ENCODE measurements at places on chromosomes 1 and 21. TPM values are rescaled to one million over a fixed set of nuclear protein-coding genes. Genes with fewer than 3 reads are reported as not detected.

Gene PLPPR4
- total RNA-seq: 1.7 TPM

Gene TNFRSF1B
- total RNA-seq: 95.6 TPM

Gene ISG20L2
- total RNA-seq: 24.4 TPM

Gene PTCH2
- 0.93 TPM for total RNA-seq

Gene LEPR
- total RNA-seq: 49.5 TPM

Gene DCLRE1B
- total RNA-seq: 5.8 TPM

Gene BCAN
- total RNA-seq: 0.16 TPM

Gene PYHIN1
- 1.4 TPM for total RNA-seq

Gene MYCL
- total RNA-seq: 0.32 TPM

Gene KIRREL1
- 99.8 TPM for total RNA-seq

Gene GJB3
- total RNA-seq: not detected

Gene TINAGL1
- 154 TPM for total RNA-seq

Gene C1QC
- 491 TPM for total RNA-seq

Gene RNU1-3
- 6,165 TPM for total RNA-seq

Gene GPR153
- total RNA-seq: 32.3 TPM

Gene TCHHL1
- total RNA-seq: 0.42 TPM

Gene LCE3D
- not detected for total RNA-seq

Gene VANGL2
- total RNA-seq: 1.7 TPM

DNA sequence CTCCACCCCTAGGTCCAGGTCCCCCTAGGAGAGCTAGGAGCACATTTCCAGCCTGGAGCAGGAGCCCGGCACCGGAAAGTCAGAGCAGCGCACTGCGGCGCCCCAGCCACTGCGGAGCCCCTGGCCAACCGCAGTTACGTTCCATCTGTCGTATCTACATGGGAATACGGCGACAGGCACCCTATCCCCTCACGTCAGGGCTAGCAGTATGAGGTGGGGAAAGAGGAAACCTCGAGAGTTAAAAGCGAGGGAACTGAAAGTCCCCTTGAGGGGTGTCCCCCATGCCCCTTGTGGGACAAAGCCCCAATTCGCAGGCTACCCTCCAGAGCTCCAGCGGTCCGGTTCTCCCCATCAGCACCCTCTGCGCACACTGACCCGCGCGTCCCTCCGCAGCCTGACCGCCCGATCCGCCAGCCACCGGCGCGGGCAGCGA, 995 bp downstream of the COLGALT2 start:
- DNase-seq: no peak

GRCh38 chr1:87642581-87643221, 314.0 kb downstream of the LMO4 start:
- DNase-seq: no peak

GRCh38 chr1:48943393-48943792, 166.7 kb upstream of the BEND5 start:
- no peak for DNase-seq

- no peak for DNase-seq
Measured at GRCh38 chr1:53982034-53982762, 35.8 kb downstream of the LDLRAD1 start.

GRCh38 chr1:10900691-10901090, 104.2 kb upstream of the CASZ1 start:
- DNase-seq: no peak

GRCh38 chr1:113178106-113178505, 105.1 kb downstream of the LRIG2 start:
- no peak for DNase-seq

DNA sequence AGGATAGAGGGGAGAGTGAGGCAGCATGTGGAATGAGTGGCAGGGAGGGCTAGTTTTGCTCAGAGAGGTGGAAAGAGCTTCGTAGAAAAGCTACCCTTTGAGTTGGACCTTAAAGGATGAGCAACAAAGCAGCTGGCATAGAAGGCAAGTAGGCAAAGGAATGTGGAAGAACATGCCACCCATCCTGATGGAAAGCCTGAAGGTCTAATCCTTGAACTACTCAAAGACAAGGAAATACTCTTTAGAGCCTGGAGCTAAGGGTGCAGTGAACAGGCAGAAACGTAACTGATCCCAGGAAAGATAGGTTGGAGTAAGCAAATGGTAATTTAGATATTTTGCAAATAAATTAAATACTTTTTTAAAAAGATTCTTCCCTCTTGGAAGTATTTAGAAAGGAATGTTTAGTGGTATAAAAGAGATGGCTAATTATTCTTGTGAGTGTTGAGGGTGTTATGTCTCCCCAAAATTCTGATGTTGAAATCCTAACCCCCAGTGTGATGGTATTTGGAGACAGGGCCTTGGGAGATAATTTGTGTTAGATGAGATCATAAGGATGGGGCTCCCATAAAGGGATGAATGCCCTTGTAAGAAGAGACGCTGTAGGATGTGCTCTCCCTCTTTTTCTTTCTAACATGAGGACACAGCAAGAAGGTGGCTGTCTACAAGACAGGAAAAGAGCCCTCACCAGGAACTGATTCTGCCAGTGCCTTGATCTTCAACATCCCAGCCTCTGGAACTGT, 308.1 kb upstream of the RUNX1 start:
- DNase-seq: no peak

DNA sequence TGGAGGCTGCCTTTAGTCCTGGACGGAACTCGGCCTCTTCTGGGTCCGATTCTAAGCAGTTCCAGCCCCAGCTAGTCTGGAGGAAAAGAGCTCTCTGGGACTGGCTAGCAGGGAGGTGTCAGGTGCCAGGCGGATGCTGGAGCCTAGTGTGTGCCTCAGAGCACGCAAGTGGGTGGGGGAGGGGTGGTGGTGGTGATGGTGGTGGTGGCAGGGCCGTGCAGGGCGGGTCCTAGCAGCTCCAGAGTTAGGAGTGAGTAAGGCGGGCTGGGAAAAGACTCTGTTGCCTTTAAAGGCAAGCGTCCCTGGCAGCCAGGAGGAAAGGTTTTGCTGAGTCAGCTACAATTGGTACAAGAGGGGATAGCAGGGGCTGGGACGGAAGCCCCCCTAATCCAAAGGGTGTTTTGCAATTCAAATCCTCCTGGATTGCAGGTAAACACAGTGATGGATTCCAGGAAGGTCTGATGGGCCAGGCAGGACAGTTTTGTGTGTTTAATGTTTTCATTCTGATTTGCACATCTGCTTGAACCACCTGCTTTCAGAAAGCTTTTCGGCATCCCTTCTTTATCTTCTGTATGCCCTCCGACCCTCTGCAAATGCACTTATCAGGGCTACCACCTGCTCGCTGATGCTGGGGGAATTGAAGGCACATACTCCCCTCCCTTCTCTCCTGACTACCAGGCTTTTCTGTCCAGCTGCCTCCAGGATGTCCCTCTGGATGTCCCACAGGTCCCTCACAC, 4.1 kb upstream of the SLC2A1 start:
- DNase-seq: no peak

- DNase-seq: no peak
Measured at GRCh38 chr1:184379111-184379752, 7.6 kb upstream of the C1orf21 start.

- no peak for DNase-seq
Measured at GRCh38 chr1:185663332-185663731, 70.9 kb upstream of the HMCN1 start.

DNA sequence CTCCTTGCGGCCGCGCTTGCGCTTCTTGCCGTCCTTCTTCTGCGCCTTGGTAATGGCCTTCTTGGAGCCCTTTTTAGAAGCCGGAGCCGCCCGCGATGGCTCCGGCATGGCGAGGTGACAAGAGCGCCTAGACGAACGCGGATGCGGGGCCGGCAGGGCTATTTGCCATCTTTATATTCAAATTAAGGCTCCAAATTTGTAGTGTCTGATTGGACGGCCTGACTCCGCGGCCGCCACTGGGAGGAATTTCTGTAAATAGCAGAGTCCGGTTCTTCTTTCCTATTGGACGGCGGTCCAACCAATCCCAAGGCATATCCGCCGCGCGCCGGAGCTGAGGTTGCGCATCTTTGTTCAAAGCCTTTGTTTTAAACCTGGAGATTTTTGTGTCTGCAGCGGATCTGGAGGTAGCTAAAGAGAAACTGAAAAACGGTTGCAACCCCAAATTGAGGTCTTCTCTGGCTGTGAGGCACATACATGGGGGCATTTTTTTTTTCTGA, 22.6 kb upstream of the RNF187 start:
- no peak for DNase-seq

DNA sequence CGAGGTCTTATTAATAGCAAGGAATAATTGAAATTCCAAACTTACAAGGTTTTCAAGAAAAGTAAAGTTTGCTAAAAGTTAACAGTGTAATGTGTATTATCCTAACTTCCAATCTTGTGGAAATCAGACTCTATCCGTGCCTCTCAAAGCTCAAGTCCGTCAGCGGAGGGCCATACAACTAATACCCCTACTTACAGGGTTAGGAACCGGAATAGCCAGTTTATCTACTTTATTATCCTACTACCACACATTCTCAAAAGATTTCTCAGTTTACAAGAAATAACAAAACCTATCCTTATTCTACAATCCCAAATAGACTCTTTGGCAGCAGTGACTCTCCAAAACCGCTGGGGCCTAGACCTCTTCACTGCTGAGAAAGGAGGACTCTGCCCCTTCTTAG, 457.8 kb downstream of the PTPRC start:
- no peak for DNase-seq

GRCh38 chr1:45329445-45329844, 2.8 kb downstream of the HPDL start:
- DNase-seq: peak; percentile 35

DNA sequence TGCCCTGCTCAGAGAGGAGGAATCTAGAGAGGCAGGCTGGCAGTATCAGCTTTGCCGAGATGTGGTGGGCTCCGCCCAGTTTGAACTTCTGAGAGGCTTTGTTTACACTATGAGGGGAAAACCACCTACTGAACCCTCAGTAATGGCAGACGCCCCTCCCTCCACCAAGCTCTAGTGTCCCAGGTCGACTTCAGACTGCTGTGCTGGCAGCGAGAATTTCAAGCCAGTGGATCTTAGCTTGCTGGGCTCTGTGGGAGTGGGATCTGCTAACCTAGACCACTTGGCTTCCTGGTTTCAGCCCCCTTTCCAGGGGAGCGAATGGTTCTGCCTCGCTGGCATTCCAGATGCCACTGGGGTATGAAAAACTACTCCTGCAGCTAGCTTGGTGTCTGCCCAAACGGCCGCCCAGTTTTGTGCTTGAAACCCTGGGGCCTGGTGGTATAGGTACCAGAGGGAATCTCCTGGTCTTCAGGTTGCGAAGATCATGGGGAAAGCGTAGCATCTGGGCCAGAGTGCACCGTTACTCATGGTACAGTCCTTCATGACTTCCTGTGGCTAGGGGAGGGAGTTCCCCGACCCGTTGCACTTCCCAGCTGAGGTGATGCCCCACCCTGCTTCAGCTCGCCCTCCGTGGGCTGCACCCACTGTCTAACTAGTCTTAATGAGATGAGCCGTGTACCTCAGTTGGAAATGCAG, 43.6 kb downstream of the C21orf91 start:
- no peak for DNase-seq

GRCh38 chr1:89060091-89060490, 4.9 kb downstream of the GBP1 start:
- no peak for DNase-seq

DNA sequence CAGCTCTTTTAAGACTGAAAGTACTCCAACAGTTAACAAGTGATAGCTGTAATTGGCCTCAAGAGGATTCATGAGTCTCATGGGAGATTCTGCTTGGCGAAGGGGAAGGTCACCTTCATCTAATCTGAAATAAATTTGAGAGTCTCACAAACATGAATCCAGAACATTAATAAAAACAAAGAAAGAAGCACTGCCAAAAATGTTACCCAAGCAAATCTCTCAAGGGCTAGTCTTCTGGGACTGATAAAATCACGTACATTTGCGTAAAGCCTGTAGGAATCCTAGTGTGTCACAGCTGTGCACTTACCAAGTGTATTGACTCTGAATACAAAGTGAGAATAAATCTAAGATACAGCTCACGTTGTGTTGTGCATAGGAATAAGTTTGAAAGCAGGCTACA, 21.2 kb upstream of the NUF2 start:
- DNase-seq: no peak

DNA sequence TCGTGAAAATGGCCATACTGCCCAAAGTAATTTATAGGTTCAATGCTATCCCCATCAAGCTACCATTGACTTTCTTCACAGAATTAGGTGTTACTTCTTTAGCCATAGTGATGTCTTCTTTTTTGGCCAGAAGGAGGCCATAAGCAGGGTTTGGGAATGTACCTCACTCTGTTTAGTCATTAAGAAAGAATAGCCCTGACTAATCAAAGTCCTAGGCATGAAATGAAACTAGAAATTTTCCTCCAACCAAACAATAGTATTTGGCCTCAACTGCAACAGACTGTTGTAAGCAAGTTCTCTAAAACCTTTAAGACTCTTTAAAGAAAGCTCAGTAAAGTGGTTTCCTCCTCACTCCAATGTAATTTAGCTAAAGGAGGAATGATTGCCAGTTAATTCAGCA, 163.9 kb downstream of the AKT3 start:
- no peak for DNase-seq

GRCh38 chr1:32178380-32179192, 889 bp upstream of the TXLNA start:
- no peak for DNase-seq

GRCh38 chr1:222953585-222953984, 138.7 kb downstream of the DISP1 start:
- no peak for DNase-seq

GRCh38 chr1:232422098-232422497, 207.8 kb downstream of the SIPA1L2 start:
- no peak for DNase-seq

DNA sequence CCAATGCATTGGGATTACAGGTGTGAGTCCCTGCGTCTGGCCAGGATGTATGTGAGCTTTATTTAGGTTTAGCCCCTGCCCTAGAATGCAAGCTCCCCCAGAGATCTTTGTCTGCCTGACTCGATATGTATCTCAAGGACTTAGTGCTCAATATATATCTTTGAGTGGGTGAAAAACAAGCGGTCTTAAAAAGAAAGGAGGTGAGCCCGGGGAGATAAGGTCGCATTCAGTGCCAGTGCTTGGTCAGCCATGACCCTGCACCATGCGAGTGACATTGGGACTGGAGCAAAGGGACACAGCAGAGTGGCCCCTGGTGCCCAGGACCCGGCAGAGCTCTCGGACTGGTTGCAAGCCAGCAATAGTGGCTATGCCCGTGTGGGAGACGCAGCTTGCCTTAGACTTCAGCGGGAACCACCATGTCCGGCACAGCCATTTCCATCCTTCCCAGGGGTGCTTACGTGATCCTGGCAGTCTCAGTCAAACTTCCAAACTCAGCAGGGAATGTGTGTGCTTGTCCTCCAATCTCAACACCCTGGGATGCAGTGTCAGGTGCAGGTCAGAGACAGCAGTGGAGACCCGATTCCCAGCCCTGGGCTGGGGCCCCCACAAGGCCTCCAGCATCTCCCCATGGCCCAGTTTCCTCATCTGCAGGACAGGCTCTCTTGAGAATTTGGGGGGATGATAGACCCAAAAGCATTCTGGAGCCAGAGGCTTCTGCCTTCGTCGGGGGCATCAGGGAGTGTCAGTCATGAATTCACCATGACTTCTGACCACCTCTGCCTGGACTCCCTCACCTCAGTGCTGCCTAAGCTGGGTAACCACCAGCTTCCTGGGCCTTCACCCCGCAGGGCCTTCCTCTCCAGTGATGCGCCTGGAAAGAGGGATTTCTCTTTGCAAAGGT, 1.8 kb downstream of the MX2 start:
- DNase-seq: peak; percentile 81

GRCh38 chr1:70809069-70809468, 238.5 kb downstream of the PTGER3 start:
- no peak for DNase-seq
